ENCODE measurements at places on chromosomes 7 and 10.

DNA sequence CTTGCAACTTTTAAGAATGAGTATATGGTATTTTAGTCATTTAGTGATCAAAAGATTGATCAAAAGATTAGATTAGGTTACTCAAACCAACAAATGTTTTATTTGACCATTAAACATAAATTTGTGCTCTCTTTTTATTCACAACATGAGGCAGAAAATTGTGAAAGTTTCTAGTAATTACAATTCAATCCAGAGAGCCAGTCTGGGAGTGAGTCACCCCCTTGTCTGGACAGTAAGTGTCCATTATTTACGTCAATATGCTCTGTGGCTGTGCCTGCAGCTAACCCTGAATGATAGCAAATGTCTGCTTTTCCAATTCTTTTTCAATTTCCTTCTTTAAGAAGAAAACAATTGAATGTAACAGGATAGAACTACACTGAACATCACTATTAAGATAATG lies 27.9 kb downstream of the GNG11 start:
- DNase-seq = no peak

GRCh38 chr7:27242154-27242553 lies 448 bp upstream of the EVX1 start:
- DNase-seq = no peak

DNA sequence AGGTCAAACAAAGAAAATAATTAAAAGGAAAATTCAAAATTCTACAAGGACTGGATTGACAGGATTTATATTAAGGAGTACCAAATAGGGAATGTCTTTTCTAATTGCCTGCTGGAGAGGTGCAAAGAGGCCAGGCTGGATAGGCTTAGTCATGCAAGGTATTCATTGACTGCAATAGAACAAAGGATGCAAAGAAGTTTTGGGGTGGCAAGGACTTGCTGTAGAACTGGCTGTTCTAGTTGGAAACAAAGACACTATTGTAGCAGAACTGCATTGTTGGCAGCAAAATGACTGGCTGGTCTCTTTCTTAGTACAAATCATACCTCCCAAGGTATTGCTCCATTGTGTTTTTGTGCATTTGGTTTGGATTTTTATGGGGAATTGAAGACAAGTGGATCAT lies 10.1 kb downstream of the ITGB8 start:
- no peak for DNase-seq

DNA sequence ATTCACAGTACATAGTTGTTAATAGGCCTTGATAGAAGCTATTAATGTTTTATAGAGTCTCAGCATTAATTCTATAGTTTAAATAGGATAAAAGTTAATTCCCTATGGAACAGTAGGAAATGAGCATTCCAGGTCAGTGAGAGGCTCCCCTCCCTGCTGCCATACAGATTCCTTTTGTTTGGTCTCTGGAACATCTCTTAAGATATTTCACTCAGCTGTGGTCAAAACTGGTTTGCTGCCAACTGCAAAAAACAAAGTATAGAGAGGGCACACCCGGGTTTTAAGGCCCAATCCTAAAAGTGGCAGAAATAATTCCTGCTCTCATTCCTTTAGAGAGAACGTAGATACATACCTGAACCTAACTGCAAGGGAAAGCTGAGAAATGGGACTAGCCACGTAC lies 51.3 kb downstream of the MDFIC start:
- no peak for DNase-seq

DNA sequence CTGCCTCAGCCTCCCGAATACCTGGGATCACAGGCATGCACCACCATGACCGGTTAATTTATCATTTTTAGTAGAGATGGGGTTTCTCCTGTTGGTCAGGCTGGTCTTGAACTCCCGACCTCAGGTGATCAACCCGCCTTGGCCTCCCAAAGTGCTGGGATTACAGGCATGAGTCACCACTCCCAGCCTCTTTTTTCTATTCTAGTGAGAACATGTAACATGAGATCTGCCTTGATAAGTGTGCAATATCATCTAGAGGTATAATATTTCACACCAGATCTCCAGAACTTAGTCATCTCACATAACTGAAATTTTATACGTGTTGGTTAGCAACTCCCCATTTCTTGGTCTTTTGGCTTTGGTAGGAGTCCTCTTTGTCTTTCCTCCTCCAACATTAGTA lies 656.9 kb downstream of the CNTNAP2 start:
- DNase-seq = no peak

DNA sequence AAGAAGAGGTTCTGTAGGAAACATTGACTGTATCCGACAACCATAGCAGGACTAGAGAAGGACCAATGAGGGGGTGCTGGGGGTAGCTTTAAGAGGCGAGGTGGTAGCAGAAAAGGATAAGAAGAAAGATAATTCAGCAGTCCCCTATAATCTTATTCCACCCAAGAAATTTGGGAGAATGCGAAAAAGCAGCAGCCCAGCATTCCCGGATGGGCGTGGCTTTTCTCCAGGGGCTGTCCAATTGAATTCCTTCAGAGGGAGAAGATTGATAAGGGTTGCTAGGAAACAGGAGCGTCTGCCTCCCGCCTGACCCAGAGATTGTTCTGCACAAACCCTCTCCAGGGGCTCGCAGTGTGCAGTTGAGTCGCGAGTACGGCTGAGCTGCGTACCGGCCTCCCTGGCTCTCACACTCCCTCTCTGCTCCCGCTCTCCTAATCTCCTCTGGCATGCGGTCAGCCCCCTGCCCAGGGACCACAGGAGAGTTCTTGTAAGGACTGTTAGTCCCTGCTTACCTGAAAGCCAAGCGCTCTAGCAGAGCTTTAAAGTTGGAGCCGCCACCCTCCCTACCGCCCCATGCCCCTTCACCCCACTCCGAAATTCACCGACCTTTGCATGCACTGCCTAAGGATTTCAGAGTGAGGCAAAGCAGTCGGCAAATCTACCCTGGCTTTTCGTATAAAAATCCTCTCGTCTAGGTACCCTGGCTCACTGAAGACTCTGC lies at the start of gene GRM3:
Gene GRM3, plus strand, starts transcription at position 349 of the 721 bp plus-strand sequence. CDS start 121,237 bp downstream, outside the sequence.
- no peak for DNase-seq

GRCh38 chr7:41792120-41792519 lies 89.2 kb upstream of the INHBA start:
- DNase-seq = no peak

- no peak for DNase-seq
Measured at GRCh38 chr7:141838581-141838980, 2.7 kb downstream of the PRSS37 start.

DNA sequence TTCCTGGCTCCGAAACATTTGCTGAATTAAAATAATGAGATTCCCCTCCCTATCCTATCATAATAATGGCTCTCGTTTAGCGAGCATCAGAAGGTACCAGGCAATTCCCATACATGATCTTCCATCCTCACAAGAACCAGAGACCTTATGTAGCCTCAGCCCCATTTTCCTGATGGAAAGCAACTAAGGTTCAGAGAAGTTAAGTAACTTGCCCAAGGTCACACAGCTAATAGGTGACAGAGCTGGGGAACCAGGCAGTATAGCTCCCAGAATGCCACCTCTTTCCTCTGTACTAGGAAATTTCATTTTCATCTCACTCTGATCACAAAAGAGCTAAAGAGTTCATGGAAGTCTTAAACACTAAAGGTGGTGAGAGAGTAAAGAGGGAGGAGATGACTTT lies 2.4 kb downstream of the SLIT1 start:
- no peak for DNase-seq

GRCh38 chr7:150951521-150951920 lies 26.6 kb downstream of the KCNH2 start:
- DNase-seq = no peak

GRCh38 chr10:119480667-119481066 lies 61.9 kb downstream of the RGS10 start:
- DNase-seq = no peak

- peak; percentile 50 for DNase-seq
Measured at GRCh38 chr10:132371641-132372081, 25.3 kb upstream of the PWWP2B start.

DNA sequence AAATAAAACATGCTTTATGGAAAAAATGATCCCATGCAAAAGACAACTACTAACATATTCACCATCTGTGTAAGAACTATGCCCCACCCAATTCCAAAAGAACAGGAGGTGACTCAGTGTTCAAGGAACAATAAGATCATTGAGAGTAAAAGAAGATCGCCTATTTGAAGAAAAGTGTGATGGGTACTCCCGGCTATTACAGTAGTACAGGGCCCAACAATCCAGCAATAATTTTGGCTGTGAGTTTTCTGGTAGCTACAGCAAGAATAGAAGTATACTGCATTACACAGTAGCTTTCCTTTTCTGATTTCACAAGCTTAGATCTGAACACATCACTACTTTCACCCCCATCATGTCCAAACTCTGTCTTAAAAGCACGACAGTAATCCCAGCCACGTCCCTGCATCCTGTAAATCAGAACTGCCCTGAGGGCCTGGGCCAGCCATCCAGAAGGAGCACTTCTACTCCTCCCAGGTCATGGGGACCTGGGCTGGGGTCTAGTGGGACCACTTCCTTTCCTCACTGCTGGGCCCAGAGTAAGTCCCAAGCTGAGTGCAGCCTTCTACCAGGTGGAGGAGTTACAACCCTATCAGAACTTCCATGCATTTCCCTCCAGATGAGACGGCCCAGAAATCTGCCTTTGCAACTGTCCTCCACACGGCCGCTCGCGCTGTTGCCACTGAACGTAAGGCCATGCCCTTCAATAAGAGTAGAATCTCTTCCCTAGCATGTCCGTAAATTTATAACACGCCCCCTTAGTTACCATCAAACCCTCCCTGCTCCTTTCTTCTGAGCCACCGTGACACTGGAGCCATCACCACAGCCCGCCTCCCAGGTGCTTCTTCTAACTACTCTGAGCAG lies 7.9 kb downstream of the ESYT2 start:
- peak; percentile 31 for DNase-seq

DNA sequence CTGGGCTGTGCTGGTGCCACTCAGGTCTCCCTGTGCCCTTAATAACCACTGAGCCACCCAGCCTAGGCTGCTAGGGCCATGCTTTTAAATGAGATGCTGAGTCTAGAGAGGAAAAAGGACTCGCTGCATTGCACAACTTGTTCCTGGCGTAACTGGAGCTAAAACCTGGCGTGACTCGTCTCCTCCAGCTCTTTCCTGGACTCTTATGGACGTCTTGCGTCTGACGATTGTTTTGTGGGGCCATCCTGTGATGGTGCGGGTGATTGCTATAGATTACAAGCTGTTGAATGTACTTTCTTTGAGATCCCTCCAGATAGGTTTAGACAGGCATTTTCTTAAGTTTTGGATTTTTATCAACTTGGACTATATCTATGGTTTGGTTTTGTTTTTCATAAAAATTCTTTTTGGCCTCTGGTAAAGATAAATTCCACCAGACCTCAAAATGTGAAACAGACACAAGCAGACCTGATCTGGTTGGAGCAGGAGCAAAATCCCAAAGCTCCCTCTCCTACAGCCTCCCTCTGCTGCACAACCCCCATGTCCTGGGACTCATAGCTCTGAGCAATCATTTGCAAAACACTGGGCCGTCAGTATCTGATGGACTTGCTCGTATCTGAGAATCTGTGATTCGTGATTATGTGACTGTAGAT lies 230.3 kb downstream of the ARHGAP12 start:
- no peak for DNase-seq

DNA sequence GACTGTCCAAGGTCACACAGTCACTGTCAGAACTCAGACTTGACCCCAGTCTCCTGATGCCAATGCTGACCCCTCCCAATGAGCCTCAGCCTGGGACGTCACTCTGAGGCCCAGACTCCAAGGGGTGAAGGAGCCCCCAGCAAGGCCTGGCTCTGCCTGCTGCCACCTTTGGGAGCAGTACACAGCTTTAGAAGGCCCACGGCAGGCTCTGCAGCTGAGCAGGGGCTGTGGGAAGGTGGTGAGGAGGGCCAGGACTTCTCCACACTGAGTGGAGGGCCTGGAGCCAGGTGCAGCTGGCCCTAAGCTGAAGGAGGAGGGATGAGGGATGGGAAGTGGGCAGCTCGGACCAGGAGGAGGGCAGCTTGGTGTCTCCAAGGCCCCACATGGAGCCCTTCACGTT lies 23.9 kb upstream of the ZMIZ1 start:
- DNase-seq = no peak

DNA sequence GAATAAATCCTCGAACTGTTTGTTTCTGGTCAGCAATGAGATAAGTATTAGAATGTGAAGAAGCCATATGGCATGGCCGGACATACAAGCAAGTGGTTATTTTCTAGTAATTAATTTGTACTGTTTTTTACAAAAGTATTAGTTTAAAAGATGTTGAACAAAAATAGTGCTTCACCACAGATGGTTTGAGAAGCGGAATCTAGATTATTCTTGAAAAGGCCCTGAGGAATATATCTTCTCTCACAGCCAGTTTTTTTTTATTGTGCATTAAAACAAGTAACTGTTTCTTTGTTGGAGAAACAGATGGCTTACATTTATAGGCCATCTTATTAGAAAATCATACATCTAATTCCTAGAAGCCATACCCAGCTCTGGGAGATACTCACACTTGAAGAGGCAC lies 153.3 kb downstream of the TMEM26 start:
- no peak for DNase-seq

DNA sequence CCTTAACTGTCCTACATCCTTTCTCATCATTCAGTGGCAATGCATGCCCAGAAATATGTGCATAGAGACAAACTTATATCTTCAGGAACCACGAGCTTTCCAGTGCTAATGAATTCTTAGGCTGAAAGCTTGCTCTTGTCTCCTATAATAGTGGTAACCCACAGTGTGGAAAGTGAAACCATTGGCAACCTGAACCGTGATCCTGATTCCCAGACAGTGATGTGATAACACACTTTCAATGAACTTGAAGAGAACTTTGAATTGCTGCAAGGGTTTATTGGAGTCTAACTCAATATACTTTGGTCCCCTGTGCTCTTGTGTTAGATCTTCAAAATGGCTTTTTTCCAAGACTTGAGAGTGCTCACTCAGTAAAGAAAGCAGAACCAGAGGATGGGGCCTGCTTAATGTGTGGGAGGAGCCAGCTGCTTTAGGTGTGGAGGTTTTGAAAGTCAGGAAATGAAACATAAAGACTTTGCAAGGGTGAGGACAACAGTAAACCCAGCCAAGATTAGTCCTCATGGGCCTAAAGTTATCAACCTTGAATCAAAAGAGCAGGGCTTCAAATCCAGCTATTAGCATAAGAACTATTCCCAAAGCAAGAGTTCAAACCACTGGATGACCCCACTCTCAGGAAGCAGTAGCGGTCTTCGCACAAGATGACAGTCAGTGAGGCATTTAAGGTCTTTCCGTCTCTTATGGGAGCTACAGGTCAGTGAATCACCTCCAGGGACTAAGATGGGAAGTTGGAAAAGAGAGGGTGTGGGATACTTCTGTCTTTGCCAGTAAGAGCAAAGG lies 332.4 kb upstream of the NRP1 start:
- DNase-seq = no peak

- DNase-seq = no peak
Measured at GRCh38 chr10:113049881-113050280, 99.8 kb downstream of the TCF7L2 start.

- DNase-seq = no peak
Measured at GRCh38 chr10:24541239-24541753, 182.4 kb downstream of the ARHGAP21 start.

DNA sequence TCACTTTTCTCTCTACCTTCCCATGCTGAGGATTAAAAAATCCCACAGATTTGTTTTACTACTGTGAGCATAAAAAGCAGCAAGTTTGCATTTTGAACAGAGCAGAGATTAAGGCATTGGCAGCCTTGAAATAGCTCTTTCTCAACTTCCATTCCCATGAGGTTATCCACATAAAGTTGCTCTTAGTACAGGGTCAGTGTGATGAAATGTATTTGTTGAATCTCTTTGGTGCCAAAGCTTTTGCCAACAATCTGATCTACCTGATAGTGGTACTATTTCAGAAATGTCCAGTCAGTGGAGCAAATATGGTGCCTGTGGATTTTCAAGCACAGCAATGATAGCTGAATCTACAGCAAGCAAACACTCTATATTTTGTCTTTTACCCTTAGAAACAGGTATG lies 254.8 kb downstream of the INHBA start:
- no peak for DNase-seq

Data from stimulated activated naive CD8-positive, alpha-beta T cell treated with anti-CD3 and anti-CD28 coated beads, Interleukin-15, Interleukin-2, amounts not matched to agents 100 U/mL and 50 U/mL, for 24 hours (primary cell).